Uterus (tissue), 4 donors: ENCODE measurements at places on chromosomes 1 and 21. TPM values are rescaled to one million over a fixed set of nuclear protein-coding genes. Genes with fewer than 3 reads are reported as not detected.
A peak's percentile ranks its signal among the peaks of the same experiment; 100 is the strongest.

DNA sequence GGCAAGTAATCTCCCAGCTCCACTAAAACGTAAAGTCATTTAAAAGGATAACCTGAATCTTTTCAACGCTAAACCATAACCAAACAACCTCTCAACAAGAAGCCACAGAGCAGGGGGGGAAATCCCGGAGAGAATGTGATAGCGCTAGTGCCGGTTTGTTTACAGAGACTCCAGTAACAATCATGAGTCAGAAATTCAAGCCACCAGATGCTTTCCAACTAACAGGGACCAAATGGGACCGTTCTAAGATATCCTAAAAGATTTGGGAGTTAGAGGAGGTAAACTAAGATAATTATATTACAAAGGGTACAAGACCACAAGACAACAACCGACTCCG, 825 bp downstream of the DCAF8 start:
- peak; percentile 34 for DNase-seq

DNA sequence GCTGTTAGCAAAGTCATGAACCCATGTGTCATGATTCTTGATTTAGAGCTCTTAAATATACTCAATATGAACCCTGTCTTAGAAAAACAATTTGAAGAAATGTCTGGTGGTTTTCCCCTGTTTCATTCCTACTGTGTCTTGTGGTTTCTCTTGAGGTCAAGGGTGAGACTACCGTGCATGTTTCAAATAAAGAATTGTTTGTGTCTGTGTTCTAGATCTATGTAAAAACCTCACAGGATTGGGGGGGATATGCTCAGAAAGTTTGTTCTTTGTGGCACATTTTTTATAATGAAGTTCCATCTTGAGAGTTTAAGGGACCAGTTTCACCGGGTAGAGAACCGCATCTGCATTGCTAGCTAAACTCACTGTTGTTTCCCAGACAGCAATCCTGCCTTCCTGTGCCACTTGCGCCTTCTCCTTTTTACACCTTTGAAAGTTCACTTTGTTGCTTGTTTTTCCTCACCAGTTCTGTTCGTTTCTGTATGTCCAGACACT, 30.9 kb upstream of the CACYBP start:
- DNase-seq = no peak

DNA sequence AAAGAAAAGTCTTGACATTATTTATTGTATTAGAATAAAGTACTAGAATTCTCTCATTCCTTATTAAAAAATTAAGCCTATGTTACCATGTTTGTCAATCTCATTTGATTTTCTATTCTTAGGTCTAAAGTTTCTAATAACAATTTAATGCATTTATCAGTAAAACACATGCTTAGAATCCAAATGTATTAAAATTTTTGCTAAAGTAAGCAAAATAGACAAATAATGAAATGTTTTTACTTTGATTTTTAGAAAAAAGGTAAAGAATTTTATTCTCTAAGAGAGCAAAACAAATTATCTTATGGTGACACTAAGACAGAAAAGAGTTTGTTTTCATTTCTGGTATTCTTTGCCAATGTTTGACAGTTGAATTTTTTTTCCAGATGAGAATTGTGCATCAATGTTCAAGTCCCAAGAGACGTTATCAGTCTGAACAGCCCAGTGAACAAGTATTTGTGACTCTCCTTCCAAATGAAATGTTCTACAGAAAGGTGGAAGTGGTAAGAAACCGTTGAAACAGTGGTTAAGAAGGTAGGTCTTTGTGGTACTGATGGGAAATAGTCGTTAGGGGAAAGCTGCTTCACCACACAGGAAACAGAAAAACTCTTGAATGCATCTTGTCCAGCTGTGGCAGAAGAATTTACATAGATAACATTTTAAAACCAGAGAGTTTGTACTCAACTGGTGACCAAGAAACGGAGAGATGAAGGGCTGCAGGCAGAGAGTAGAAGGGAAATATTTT, 402.5 kb downstream of the PTPRC start:
- DNase-seq = no peak

TMCC2 gene
- total RNA-seq = 4.5 TPM

HSD11B1 gene
- 12.8 TPM for total RNA-seq

TEX38 gene
- total RNA-seq = not detected
